Fibroblast of pulmonary artery (primary cell): ENCODE measurements at places on chromosomes 3 and 15.

DNA sequence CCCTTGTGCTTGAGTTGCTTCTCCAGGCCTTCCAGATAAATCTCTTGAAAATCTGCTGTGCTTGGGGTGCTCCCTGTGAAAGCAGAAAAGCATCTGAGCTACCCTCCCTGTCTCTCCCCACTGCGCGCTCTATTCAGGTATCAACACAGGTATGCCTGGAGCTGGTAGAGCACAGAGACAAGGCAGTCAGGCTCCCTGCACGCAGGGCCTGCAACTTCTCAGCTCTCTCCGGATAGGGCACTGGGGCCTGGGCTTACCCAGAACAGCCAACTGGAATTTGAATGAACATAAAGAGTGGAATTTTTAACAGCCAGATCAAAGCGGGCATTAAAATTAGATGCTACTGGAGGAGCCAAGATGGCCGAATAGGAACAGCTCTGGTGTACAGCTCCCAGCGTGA lies 183.6 kb downstream of the XXYLT1 start:
- no peak for DNase-seq

DNA sequence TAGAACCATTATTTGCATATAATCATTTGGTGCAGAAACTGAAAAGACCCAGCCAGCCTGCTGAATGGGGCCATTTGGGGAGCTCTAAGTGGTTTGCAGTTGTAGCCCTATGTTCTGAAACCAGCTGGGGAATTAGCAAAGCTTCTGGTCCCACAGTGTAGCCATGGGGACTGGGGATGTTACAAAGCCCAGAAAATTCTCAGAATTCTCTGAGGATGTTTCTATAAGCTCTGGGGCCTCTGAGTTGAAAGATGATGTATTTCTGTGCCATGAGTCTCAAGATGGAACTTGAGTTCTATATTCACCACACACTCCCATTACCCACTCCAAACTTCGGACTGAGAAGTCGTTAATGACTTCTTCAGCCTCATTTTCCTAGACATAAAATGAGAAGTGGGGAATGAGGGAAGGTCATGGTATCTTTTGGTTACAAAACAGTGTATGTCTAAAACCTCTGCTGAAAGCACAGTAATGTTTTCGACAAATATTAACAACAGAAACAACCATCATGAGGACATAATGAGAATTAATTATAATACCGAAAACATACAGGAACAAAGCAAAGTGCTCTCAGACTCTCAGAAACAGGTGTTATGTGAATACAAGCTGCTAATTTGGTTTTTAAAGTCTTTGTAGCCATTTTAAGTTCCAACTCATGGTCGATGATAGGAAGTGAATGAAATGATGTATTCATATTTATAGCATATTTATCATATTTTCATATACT lies 89.4 kb downstream of the RFTN1 start:
- DNase-seq = no peak

DNA sequence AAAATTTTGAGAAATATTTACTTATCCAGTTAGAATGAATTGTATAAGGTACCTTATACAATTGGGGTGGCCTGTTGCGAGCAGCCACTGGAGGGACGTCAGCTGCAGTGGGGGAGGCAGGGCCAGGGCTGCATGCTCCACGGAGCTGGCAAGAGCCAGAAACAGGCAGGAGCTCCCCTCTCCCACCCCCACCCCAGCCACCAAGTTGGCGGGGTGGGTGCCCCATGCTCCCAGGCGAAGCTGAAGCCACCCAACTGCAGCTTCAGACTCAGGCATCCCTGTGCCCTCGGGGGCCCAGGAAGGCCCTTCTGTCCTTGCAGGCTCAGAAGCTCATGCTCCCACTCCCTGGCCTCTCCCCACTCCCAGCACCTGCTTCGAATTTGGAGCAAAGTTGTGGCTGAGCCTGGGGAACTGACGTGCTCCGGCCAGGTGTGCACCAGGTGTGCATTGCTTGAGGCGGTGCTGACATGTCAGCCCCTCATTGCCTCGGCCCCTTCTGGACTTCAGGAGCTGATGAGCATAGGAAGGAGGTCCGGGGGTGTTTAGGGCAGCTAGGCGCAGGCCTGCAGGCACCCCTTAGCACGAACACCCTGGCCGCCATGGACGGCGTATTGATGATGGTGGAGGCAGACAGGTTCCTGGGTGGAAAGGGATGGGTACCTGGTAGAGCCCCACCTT lies 743.8 kb upstream of the GBE1 start:
- DNase-seq = no peak

GRCh38 chr3:155339052-155339451 lies 45.6 kb upstream of the STRIT1 start:
- DNase-seq = no peak

DNA sequence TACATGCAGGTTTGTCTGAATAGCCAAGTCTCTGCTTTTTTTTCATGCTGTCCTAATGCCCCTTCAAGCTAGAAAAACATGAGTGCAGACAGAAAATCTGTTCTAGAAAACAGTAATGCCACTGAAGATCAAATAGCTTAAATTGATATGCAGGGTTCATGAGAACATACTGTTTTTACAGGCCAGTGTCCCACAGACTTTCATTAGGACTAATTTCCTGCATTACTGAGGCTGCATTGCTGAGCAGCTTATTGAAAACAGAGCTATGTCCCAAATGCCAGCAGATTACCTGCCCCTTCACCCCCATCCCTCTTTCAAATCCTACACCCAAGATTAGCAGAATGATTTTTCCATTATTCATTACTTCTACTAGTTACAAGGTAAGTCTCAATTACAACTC lies 665 bp downstream of the TM4SF18 start:
- no peak for DNase-seq

DNA sequence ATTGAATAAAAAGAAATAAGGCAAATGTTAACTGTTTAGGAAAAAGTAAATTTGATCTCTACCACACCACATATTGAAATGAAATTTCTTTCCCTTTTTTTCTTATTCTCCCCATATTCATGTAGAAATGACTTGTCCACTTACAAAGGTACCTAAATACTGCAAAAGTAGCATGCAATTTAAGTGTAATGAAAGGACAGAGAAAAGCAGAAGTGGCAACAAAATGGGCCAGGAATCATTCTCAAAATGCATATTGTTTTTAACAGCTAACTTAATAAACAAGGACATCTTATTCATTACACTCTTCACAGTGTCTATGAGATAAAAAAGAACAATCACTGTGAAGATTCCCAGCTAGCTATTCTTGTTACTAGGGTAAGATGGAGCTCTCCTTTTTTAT lies 40.6 kb upstream of the FGF7 start:
- no peak for DNase-seq

GRCh38 chr3:69216981-69217380 lies 94.6 kb upstream of the LMOD3 start:
- DNase-seq = no peak

DNA sequence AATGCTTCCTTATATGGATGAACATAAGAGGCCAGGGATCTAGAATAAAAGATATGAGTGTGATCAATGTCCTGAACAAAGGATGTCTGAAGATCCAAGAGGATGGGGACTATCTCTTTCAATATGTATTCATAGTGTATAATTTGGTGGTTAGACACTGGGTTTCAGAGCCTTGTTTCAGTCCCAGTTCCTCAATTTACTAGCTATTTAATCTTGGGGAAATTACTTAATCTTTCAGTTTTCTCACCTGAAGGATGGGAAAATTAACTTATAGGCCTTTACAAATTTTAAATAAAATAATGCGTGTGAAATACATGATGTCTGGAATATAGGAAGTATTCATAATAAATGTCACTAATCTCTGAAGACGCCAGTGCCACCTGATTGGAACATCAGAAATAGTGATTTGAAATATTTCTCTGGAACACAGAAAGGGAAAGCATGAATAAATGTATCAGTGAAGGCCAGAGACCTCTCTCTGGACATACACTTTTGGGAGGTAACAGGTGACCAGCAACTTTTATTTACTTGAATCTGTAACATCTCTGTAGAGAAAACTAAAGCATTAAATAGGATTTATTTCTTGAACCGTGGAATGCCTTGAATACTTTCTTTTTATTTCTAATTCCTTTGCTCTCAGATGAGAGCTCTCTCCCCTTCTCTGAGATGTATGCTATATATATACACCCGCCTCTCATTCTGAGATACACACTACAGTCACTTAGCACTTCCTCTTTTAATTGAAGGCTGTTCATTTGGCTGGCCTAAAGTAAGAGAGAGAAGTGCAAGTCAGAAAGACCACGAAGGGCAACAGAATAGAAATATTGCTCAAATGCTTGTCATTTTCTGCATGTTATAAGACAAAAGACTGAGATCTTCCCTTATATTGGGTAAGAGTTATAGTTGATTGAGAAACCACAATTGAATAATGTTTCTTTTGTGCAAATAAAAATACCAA lies 407.1 kb downstream of the LSAMP start:
- DNase-seq = peak; percentile 8

DNA sequence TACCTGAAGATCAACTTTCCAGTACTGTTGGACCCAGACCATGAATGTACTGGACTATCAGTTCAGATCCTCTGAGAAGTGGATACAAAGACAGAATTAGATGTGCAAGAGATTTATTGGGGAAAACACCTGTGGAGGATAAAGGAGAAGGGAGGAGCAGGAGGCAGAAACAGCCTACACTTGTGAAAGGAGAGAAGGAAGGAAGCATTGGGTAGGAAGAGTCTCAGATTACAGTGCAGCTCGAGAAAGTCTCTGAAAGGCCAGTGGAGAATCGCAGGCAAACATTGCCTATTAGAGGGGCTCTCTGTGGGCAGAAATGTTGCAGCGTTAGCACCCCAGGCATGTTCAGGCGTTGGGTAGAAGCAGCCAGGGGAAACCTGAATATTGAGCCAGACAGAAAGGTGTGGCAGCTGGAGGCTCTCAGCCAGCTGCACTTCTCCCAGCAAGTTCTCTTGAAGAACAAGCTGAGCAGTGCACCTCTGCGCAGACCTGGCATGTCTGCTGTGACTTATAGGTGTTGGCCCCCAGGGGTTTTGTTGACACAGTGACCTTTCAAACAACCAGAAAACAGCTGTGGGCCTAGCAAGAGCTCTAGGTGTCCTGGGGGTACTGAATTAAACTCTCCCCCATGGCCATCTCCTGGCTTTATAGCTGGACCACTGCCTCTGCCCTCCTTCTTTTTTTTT lies 7.0 kb downstream of the CHST14 start:
- DNase-seq = no peak

GRCh38 chr3:56811546-56812202 lies 9.9 kb upstream of the ARHGEF3 start:
- no peak for DNase-seq
